ENCODE measurements at places on chromosomes 4 and X.

GRCh38 chrX:11672213-11672612 is 6.5 kb upstream of the ARHGAP6 start:
- DNase-seq = no peak

DNA sequence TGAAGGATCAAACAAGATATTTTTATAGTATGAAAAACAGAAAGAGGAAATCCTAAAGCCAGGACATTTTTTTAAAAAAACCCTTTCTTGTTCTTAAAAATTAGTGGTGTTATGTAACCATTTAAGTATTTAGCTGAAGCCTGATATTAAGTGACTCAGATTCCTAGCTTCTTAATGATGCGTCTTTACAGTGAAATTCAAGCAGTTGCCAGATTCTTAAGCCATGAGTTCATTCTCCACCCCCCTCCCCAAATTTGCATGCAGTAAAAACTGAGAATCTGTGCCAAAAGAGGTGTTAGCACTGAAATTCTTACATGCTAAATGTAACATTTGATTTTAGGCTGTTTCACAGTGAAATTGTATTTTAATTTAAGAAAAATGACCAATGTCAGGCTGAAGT is 180.8 kb downstream of the RAPGEF2 start:
- DNase-seq = no peak

- DNase-seq = no peak
Observed at GRCh38 chrX:118621081-118621759, 106.2 kb upstream of the IL13RA1 start.

GRCh38 chr4:154559494-154560418 is 3.1 kb upstream of the FGB start:
- peak; percentile 28 for DNase-seq

DNA sequence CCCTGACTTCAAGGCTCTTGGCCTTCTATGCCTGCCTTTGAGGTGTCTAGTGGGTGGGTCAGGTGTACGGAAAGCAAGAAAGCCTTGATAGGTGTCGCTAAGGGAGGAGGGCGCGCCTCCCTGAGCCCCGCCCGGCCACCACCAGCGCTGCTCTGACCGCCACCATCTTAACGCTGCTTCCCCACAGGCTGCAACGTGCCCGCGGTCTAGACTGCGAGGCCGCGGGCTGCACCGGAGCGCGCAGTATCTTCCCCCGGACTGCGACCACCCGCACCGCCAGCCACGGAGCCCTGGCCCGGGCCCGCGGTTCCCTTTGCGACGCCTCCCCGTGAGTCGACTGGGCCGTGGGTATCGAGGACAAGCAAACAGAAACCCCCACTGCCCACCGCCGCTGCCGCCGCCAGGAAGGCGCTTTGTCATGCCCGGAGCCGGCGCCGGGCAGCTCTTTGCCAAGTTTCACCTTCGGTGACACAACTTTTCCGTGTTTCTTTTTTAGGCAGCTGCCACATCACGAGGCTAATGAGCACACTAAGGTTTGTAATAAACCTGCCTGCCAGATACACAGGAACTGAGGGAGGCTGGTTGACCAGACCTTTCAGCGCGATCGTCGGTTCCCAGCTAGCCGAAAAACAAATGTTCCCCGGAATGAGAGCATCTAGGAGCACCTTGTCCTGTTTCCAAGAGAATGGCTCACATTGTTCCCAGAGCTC is 335.8 kb upstream of the F9 start:
- DNase-seq = no peak

GRCh38 chr4:8838961-8839431 is 32.6 kb downstream of the HMX1 start:
- DNase-seq = no peak

GRCh38 chrX:21926527-21927278 is 13.8 kb upstream of the SMS start:
- DNase-seq = no peak

- no peak for DNase-seq
Observed at GRCh38 chr4:11421116-11421515, 7.6 kb downstream of the HS3ST1 start.

- no peak for DNase-seq
Observed at GRCh38 chrX:94662689-94663088, 988.7 kb downstream of the FAM133A start.

DNA sequence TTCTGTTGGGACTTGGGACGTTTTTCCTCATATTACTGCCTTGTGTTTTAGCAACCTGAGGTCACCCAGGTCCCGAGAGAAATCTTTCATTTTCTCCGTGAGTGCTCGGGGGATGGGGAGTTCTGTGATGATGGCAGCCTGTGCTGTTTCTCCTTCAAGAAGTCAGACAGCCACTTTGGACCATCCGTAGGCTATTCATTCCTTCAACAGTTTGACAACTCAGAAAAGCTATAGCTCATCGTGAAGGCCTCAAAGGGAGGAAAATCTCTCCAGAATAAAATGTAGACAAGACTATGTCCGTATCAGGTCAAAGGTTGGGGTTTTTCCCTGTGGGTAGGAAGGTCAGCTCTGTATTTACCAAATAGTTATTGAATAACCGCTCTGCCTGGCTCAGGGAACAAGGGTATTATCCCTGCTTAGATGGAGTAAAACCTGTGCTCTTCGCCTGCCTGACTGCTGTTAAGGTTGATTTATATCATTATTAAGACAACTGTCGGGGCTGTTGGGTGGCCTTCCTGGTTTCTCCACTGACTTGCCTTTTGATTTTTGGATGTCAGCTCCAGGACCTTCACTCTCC is 36.6 kb downstream of the FAM114A1 start:
- no peak for DNase-seq

DNA sequence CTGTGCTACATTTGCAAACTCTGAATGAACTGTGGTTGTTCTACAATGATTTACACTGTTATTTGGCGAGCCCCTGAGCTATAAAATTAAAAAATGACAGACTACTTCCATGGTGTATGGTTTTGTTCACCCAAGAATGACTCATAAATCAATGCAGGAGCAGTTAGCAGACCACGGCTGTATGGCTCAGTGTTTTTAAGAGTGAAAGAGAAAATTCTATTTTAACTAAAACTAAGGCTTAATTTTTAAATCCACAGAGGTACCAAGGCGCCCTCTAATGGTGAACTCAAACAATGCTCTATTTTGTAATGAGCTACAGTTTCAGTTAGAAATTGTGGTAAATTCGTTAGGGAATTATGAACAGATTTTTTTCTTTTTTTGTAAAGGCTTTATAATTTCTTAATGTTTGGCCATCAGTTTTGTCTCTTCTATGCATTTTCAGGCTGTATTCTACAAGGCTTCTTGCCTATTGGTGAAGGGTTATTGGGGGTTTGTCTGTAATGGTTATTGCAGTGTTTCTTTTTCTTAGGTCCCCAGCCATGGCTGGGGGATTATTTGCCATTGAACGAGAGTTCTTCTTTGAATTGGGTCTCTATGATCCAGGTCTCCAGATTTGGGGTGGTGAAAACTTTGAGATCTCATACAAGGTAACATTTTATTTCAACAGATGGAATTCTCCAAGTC is 32.5 kb downstream of the HMGB2 start:
- peak; percentile 50 for DNase-seq

- no peak for DNase-seq
Observed at GRCh38 chr4:78591404-78591803, 39.8 kb downstream of the ANXA3 start.

GRCh38 chrX:64894454-64895038 is 81.7 kb downstream of the ZC4H2 start:
- DNase-seq = peak; percentile 36

- no peak for DNase-seq
Observed at GRCh38 chr4:64724689-64725088, 315.4 kb upstream of the TECRL start.

GRCh38 chr4:89469930-89470375 is 162.4 kb upstream of the GPRIN3 start:
- DNase-seq = peak; percentile 65

DNA sequence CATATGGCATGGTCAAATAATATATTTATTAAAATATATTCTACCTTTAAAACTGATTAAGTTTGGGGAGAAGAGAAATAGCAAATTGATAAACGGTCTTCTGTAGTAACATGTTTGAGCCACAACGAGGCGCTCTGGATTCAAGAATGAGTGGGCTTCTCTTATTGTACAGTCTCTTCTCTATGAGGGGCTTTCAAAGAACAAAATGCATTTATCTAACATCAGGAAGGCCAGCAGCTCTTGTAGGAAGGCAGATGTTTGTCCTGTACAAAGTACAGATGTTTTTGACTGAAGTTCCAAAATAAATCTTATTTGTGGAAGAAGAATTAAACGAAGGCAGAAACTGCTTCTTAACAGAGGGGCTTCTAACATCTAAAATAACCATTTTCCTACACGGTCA is 153.6 kb downstream of the RASL11B start:
- no peak for DNase-seq

GRCh38 chr4:77376788-77377460 is 219.9 kb downstream of the CCNG2 start:
- no peak for DNase-seq

GRCh38 chrX:111103246-111103645 is 7.3 kb downstream of the PAK3 start:
- no peak for DNase-seq

DNA sequence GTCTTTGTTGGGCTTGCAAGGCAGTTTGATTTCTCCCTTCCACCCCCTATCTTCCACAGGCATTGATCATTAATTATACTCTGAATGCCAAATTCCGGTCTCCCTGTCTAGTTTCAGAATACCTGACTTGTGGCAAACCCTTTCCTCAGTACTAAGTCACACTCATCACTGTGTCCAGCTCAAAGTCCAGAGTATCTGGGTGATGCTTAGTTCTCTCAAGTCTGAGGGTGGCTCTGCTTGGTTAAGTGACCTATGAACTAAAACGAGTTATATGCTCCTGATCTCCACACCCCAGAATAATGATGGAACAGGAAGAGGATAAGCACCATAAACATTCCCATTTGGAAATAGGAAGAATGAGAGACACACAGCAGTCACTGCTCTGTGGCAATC is 6.5 kb downstream of the SMIM9 start:
- no peak for DNase-seq

GRCh38 chr4:53991821-53992220 is 72.6 kb downstream of the CHIC2 start:
- DNase-seq = no peak

All from AML-193 (cell line).